ENCODE measurements at places on chromosomes 4 and X.

GRCh38 chr4:11050766-11051165, 366.2 kb upstream of the CLNK start:
- no peak for DNase-seq

DNA sequence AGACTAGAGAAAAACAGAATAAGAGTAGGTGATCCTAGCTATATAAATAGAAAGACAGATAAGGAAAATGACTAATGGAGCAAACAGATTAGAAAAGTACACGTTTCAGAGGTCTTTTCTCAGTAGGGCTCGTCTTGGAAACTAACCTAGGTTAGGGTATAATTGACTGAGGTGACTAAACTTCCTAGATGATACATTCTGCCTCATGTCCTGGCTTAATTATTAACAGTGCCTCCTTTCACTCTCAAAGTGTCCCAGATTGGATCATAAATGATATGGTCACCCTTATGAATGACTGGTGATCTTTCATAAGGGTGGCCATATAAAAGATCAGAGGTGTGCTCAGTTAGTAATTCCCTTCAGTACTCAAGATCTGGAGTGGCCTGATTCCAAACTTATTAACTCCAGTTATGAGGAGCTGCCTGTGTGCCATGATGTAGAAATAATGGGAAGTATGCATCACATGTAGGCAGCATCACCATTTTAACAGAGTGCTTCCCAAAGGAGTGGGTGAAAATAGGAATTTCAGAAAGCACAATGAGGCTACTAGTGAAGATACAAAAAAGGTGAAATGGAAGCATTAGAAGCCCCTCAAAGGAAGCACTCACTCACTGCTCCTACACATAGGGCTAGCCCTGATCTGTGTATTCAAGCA, 14.7 kb upstream of the GRIA3 start:
- DNase-seq, result no peak

- no peak for DNase-seq
Observed at GRCh38 chrX:117990438-117990837, 126.2 kb downstream of the KLHL13 start.

DNA sequence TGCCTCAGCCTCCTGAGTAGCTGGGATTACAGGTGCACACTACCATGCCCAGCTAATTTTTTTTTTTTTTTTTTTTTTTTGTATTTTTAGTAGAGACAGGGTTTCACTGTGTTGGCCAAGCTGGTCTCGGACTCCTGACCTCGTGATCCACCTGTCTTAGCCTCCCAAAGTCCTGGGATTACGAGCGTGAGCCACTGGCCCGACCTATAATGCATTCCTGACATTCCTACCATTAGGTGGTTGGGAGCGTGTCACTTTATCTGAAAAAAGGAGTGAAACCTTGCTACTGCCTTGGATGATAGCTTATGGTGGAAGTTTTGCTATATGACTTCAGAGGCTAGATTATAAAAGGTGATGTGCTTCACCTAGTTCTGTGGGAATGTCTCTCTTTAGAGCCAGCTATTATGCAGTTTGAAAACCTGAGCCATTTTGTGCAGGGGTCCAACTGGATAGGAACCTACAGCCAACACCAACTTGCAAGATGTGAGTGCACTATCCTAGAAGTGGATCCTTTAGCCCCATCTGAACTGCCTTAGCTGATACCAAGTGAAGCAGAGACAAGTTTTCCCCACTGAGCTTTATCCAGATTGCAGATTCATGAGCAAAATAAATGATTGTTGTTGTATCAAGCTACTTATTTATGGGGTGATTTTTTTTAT, 29.8 kb upstream of the EMCN start:
- no peak for DNase-seq

GRCh38 chr4:85455942-85456341, 19.0 kb upstream of the ARHGAP24 start:
- DNase-seq, result no peak
